ENCODE measurements at places on chromosomes 12 and 14. TPM values are rescaled to one million over a fixed set of nuclear protein-coding genes. Genes with fewer than 3 reads are reported as not detected.

The DBX2 gene
- not detected for total RNA-seq

- DNase-seq = no peak
These were observed 220.8 kb downstream of the ITPR2 start for GRCh38 chr12:26612203-26612602.

GRCh38 chr14:91257328-91258010 is 13.0 kb upstream of the GPR68 start:
- no peak for DNase-seq

The NUMB gene
- total RNA-seq = 34.8 TPM

The UNC119B gene
- total RNA-seq = 41.1 TPM

DNA sequence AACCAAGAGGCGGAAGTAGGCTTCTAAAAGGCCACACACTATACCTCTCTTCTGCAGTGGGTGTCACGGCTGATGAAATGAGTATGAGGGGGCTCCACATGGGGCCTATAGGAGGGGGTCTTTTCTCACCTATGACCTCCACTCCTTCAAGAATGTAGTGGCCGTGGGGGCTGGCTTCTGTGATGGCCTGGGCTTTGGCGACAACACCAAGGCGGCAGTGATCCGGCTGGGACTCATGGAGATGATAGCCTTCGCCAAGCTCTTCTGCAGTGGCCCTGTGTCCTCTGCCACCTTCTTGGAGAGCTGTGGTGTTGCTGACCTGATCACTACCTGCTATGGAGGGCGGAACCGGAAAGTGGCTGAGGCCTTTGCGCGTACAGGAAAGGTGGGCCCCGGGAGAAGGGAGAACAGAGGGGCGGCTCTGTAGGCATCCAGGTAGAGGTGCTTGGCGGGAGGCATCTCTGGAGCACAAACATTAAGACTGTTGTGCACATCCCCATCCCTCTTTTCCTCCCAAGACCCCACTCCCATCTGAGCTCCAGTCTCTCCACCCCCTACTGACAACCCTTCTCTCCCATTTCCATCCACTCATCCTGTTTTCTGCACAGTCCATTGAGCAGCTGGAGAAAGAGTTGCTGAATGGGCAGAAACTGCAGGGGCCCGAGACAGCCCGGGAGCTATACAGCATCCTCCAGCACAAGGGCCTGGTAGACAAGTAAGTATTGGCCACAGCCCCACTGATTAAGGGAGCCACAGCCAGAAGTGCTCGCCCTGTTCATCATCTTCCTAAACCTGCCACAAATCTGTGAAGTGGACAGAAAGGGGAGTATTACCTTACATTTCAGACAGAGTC is 3.8 kb downstream of the GPD1 start:
- DNase-seq = no peak

DNA sequence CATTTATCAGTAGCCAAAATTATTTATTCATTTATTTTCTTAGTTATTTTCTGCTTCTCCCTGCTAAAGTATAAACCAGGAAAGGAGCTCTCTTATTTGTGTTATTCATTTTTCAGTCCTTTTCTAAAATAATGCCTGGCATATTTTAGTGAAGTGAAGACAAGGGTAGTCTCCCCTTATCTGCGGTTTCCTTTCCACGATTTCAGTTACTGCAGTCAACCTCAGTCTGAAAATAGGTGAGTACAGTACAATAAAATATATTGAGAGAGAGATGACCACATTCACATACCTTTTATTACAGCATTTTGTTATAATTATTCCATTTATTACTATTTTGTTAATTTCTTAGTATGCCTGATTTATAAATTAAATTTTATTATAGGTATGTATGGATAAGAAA is 57.6 kb downstream of the GPR137C start:
- DNase-seq = no peak

- DNase-seq = no peak
These were observed 99.1 kb upstream of the MED13L start for GRCh38 chr12:116376354-116377193.

Data from uterus (tissue), 4 donors.